Activated CD4-positive, alpha-beta T cell treated with anti-CD3 and anti-CD28 coated beads, Interleukin-2, Interleukin-6, amounts not matched to agents 100 ng/mL and 50 ng/mL, durations not matched to agents 16 hours and 8 hours (primary cell): ENCODE measurements at places on chromosomes 16 and 17.

DNA sequence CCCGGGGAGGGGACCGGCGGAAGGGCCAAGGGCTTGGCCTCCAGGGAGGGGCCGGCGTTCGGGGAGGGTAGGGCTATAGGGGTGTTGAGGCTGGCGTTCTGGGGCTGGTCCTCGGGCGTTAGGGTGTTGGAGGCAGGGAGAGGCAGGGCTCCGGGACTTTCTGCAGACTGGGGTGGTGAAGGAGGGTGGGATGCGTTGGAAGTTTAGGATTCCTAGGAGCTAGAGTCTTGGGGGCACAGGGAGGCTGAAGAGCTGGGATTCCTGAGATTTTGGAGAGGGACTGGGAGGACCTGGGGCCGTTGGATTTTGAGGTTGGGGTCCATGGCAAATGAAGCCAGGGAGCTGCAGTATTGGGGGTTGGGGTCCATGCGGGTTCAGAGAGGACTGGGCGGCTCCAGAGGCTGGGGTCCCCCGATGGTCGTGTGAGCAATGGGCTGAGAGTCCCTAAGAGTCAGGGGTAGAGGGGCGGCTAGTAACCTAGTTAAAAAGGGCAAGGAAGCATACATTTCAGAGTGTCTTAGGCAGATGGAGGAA, 740 bp downstream of the NFATC2IP start:
- DNase-seq = peak; percentile 59

GRCh38 chr16:56911771-56912571, 20.0 kb upstream of the HERPUD1 start:
- no peak for DNase-seq

GRCh38 chr16:3690470-3690928, 26.8 kb downstream of the TRAP1 start:
- peak; percentile 88 for DNase-seq

GRCh38 chr17:78291944-78292910, 60.8 kb downstream of the TMEM235 start:
- DNase-seq = no peak

DNA sequence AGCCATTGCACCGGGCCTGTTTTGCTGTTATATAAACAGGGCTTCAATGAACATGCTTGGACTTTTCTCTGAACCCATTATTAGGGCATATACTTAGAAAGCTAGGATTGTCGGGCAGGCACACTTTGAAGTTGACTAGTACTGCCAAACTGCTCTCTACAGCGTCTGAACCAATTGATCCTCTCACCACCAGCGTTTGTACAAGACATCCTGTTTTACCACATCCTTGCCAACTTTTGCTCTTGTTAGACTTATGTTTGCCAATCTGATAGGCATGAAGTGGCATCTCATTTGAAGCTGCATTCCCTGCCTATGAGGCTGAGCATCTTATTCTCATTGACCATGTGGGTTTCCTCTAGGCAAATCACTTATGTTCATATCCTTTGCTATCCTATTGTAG, 7.4 kb upstream of the PPP1R9B start:
- peak; percentile 30 for DNase-seq

DNA sequence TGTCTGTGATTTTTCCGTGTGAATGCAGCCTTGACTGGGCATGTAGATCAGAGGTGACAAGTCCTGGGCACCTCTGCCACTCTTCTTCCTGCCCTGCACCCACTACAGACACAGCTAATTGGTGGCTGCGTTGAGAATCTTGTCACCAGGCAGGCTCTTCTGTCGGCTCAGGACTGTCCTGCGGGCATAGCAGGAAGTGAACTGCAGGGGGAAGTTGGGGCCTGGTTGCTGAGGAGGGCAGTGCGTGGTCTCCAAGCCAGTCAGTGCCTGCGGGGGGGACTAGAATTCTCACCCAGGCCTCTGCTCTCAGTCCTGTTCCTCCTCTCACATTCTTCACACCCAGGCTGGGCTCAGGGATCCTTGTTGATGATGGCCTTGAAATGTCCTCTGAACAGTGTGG, 50.5 kb downstream of the JPH3 start:
- no peak for DNase-seq

DNA sequence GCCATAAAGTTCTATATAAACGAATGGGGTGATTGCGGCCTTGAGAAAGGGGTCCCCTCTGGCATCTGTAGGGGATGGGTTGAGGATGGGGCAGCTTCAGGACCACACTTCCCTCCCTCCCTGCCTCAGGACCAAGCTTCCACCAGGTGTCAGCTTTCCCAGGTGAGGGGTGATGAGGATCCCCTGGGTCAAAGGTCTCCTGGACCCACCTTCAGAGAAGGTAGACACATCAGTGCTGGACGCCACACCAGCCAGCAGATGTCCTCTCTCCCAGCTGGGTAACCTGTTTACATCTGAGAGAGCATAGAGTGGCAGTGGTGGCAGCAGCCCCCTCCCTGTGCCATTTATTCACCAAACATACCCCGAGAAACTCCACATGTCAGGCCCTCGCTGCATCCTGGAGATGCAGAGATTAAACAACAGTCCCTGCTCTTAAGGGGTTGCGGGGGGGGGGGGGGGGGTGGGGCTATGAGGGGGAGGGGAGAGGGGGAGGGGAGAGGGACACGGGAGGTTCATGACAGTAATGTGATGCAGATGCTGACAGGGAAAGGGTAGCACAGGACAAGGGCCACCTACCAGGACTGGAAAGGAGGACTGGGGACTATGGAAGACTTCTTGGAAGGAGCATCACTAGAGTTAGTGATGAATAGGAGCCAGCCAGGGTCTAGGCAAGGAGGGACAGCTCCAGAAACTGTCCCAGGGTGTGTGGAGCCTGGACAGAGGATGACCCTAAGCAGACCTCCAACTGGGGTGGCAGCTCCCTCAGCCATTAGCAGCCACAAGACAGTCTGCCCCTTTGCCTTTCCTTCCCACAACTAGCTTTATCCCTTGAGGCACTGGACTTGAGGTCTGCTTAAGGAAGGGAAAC, 5.0 kb downstream of the PROCA1 start:
- DNase-seq = no peak
